ENCODE measurements at places on chromosomes 5 and 9.

- DNase-seq: peak; percentile 90
These were observed 27.0 kb upstream of the ERGIC1 start for GRCh38 chr5:172806897-172807672.

- no peak for DNase-seq
These were observed 110.8 kb upstream of the ERCC6L2 start for GRCh38 chr9:95764533-95765319.

GRCh38 chr5:72013766-72014624, 93.3 kb upstream of the MAP1B start:
- DNase-seq: no peak

DNA sequence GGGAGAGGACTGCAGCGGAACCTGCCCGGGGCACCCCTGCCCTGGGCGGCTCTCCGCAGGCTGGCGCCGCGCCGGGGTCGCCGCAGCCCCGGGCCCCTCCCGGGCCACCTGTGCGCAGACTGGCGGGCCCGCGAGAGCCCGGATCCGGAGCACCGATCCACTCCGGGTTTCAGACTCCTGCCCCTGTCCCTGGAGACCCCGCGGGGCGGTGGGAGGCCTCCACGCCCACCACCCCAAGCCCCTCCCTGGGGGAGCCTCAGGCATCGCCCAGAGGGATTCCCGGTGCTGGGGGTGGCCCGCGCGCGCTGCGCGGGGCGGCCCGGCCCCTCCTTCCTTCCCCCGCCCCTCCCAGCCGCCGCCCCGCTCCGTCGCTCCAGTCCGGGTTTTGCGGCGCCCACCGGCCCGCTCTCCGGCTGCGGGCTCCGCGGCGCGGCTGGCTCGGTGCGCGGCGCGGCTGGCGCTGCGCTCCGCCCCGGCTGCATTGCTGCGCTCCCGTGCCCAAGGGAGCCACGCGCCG, at the start of gene UNC5A:
UNC5A (plus strand) TSS at position 479 of the 517 bp plus-strand sequence. CDS start 192 bp downstream, outside the sequence.
- DNase-seq: no peak

GRCh38 chr5:149358294-149358651, 427 bp downstream of the PCYOX1L start:
- peak; percentile 9 for DNase-seq

GRCh38 chr5:38768412-38769211, 77.2 kb upstream of the OSMR start:
- no peak for DNase-seq

GRCh38 chr9:95132366-95133324, 184.9 kb downstream of the FANCC start:
- DNase-seq: no peak

- no peak for DNase-seq
These were observed 7.7 kb downstream of the CENPK start for GRCh38 chr5:65555287-65555686.

GRCh38 chr9:82597241-82598203, 465.4 kb downstream of the RASEF start:
- DNase-seq: no peak

- no peak for DNase-seq
These were observed 113.3 kb upstream of the LPAR1 start for GRCh38 chr9:111151537-111151936.

DNA sequence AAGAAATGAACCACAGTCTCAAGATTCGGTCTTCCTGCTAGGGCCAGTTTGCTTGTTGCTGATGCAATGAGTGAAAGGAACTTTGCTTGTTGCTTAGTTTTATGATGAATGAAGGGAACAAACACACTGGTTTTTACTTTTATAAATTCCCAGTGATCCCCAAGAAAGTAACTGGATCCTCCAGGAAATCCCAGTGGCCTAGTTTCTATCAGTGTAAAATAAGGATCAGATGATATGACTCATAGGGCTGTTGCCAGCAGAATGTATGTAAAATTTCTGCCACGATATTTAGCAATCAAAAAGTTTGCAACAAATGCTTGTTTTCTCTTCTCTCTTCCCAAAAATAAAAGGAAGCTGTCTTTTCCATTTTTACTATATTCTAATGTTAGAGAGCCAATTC, 160.1 kb upstream of the CDKN2B start:
- no peak for DNase-seq

- DNase-seq: peak; percentile 51
These were observed 56.9 kb downstream of the ANKRD55 start for GRCh38 chr5:56176155-56176798.

DNA sequence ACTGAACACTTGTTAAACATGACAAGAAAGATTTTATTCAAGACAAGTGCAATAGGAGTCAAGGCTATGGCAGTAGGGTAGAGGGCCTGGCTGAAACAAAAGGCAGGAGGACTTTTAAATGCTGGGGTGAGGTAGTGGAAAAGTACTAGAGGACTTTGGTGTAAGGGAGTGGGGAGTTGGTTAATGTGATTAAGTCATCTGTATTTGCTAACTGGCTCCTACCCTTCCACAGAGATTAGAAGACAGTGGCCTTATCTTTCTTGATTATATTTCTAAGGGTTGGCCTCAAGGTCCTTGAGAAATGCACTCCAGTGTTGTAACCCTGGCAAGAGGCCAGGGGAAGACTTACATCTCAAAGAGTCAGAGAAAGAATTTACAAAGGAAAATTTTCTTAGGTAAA, 160.2 kb upstream of the FTMT start:
- DNase-seq: no peak

DNA sequence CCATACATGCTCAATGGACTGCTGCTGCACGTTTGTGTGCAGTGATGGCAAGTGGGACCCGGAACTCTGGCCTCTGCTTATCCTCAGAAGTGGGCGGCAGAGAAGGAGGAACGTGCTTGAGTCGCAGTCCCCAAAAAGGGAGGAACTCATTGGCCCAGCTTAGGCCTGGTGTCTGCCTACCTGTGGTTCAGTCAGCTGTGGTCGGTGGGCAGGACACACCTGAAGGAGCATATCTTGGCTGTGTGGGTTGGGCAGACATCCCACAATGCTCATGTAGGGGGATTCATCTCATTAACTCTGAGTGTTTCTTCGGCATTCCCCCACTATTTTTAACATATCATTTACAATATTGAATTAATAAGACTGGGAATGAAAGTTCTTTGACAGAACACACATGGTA, 122.9 kb upstream of the IL12B start:
- no peak for DNase-seq

DNA sequence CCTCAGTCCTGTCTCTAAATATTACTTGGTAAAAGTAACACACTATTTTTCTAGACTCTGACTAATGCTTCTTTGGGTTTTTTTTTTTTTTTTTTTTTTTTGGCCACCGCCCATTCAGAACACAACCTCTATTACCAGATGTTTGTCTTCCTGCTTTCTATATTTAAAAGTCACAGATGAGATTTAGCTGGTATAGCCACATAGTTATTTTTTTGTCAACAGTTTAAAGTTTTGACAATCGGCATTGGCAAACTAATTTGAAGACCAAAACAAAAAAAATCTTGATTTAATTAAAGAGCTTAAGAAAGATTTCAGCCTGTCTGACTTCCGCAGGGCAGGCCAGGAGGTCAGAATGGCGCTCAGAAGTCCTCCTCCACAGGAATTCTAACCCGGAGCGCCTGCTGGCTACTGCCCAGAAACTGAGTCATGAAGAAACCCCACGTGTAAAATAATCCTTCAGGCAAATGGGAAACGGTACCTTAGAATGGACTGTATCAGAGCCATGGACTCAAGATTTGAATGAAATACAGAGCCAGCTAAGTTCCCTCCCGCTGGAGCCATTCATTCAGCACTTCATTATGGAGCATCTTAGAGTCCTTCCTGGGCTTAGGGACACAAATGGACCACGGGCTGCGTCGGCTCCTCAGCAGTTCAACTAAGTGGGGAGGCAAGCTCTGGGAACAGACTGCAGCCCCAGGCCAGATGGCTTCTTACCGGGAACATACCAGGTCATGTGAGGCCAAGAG, 55.6 kb downstream of the PTPDC1 start:
- DNase-seq: peak; percentile 96
